ENCODE measurements at places on chromosomes 16 and 17. TPM values are rescaled to one million over a fixed set of nuclear protein-coding genes. Genes with fewer than 3 reads are reported as not detected.

KRT9 gene
- total RNA-seq, result not detected

CD300LB gene
- not detected for total RNA-seq

SLC16A6 gene
- 5.3 TPM for total RNA-seq

CDH8 gene
- total RNA-seq, result not detected

IGSF6 gene
- total RNA-seq, result 0.23 TPM

ZNF385C gene
- total RNA-seq, result not detected

CMTM2 gene
- 1.00 TPM for total RNA-seq

VTN gene
- total RNA-seq, result 0.23 TPM

TEX14 gene
- total RNA-seq, result 0.23 TPM

ALDH3A1 gene
- total RNA-seq, result not detected

NPIPA5 gene
- total RNA-seq, result 18.6 TPM

MPRIP gene
- total RNA-seq, result 202 TPM

IKZF3 gene
- total RNA-seq, result 23.1 TPM

DNAAF8 gene
- 0.11 TPM for total RNA-seq

FOXN1 gene
- not detected for total RNA-seq

NPIPB13 gene
- total RNA-seq, result 23.7 TPM

ITGA2B gene
- total RNA-seq, result 0.39 TPM

SSTR5 gene
- total RNA-seq, result not detected

TBC1D3G gene
- not detected for total RNA-seq

SLC52A1 gene
- total RNA-seq, result 0.16 TPM

All from T-helper 2 cell treated with Interferon-gamma antibody and Interleukin-4, amounts not matched to agents 100 ng/mL and 5 ng/mL, for 36 hours (primary cell).